Stimulated activated CD8-positive, alpha-beta memory T cell treated with anti-CD3 and anti-CD28 coated beads, Interleukin-4, amount 100 ng/mL, for 4 hours (primary cell): ENCODE measurements at places on chromosomes 2 and 18.

DNA sequence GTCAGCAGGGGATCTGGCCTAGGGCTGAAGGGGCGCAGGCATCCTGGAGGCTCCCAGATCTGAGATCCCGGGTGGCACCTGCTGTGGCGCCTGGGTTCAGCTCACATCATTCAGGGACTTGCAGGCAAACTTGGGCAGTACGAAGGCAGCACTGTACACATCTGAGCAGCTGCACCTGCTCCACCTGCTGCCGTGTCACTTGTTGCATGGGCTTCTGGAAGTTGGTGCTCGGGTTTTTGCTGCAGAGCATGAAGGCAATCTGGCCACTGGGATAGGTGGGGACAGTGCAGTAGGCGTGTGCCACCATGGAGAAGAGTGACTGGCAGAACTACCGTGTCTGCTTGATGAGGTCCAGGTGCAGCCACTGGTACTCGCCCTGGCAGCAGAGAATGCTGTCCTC is 48.6 kb downstream of the UGGT1 start:
- no peak for DNase-seq

DNA sequence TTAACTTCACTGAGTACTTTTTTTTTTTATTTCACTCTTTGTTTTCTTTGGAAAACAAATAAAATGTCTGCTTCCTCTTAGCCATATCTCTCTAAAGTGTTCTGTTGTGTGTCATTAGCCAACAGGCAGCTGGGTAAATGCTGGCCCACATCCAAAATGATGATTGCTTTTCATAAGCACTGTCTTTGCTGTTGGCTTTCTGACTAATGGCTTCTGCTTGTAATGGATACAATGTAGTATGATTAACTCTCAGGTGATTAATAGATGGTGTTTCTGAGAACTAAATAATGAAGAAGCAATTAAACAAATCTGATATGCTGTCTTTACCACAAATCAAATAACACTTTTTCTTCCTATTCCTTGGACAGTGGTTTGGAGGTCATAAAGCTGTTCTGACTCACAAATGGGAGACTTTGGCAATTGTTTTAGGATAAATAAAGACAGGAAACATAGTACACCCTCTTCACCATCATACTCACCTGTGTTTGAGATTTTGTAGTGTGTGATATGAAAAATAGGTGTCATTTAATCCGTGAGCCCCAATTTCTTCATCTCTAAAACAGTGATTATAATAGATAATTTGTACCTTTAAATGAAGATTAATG is 888.4 kb downstream of the TSN start:
- no peak for DNase-seq

- DNase-seq: no peak
Measured at GRCh38 chr2:217717646-217718045, 285.1 kb downstream of the TNS1 start.

- no peak for DNase-seq
Measured at GRCh38 chr2:190904640-190905261, 24.1 kb downstream of the GLS start.

DNA sequence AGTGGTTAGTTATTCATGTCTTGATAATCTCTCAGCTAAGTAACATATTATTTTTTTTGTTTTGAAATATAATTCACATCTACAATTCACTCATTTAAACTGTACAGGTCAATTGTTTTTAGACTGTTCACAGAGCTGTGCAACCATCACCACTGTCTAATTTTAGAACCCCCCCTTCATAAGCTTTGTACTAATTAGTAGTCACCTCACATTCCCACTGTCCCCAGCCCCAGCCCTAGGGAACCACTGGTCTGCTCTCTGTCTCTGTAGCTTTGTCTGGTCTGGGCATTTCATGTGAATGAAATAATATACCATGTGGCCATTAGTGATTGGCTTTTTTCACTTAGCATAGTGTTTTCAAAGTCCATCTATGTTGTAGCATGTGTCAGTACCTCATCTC is 55.3 kb downstream of the LCLAT1 start:
- DNase-seq: no peak

- DNase-seq: no peak
Measured at GRCh38 chr2:15869396-15869795, 71.0 kb upstream of the MYCN start.

DNA sequence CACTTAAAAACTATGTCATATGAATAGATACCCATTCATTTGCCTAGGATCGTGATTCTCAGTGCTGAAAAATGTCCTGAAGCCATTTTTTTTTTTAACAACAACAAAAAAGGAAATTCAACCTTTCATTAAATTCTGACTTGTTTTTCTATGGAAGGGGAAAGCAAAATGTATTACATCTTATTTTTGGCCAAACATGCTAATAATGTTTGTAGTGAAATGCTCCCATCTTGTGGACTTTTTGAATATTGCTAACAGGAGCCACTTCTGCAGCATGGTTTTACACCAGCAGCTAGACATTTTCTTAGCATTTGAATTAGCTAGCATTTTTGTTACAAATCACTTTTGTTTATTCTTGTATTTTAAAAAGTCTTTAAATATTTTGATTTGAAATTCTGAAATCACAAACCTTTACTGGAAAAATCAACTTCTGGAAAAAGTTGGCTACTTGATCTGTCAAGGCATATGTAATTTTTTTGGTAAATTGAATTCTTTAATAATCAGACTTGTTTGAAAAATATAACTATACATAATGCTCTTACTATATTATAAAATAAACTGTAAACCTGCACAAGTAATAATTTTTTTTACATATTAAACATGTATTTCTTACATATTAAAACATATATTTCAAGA is 75.8 kb downstream of the KIDINS220 start:
- DNase-seq: no peak

DNA sequence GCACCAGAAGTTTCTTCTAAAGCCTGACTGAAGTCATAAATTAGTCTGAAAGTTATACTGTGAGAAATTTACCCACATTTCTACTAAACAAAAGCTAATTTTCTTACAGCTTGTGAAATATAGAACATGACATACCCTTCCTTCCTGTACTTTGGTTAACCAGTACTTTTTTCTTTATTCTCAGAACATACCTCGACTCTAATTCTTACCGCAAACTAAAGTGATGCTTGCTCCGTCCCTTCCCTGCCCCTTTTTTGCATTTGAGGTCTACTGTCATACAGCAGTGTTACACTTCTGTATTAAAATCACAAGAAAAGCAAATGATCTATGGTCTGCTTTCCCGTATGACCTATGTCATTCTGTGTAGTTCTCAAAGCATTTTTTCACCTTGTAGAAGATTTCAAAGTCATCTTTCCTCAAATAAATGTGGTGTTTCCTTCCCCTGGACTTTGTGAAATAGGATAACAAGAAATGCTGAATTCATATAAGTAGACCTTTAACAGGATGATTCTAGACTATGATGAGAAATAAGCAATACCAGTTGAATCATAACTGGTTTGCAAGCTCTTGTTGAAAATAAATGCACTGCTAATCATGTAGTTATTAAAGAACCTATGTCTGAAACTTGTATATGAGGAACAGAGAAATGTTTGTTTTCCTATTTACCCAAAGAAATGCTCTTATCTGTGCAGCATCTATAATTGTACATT is 30.4 kb downstream of the CYTIP start:
- DNase-seq: no peak

- DNase-seq: no peak
Measured at GRCh38 chr2:239908744-239909143, 116.4 kb downstream of the NDUFA10 start.

- no peak for DNase-seq
Measured at GRCh38 chr18:9428862-9429661, 46.3 kb upstream of the RALBP1 start.

- no peak for DNase-seq
Measured at GRCh38 chr2:224807153-224807964, 91.2 kb upstream of the CCDC195 start.

- DNase-seq: no peak
Measured at GRCh38 chr18:31273812-31274527, 44.0 kb upstream of the DSG1 start.

- no peak for DNase-seq
Measured at GRCh38 chr2:131168538-131168937, 40.8 kb upstream of the POTEE start.

DNA sequence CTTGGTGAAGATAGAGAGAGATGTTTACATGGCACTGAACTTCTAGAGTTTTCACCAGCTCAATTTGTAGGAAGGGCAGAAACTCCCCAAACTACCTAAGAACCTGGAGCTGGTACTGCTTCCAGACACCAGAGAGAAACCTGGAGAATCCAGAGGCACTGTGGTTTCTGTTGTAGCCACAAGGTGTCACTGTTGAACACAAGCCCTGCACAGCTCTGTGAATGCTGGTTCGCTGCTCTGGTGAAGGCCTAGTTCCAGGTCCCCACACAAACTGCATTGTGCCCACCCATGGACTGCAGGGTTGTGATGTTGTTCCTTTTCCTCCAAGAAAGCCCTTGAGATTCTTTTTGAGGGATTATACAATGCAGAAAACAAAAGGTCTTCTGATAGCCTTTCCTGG is 150.5 kb upstream of the HS6ST1 start:
- DNase-seq: no peak

- no peak for DNase-seq
Measured at GRCh38 chr2:8564475-8564874, 117.4 kb upstream of the ID2 start.

DNA sequence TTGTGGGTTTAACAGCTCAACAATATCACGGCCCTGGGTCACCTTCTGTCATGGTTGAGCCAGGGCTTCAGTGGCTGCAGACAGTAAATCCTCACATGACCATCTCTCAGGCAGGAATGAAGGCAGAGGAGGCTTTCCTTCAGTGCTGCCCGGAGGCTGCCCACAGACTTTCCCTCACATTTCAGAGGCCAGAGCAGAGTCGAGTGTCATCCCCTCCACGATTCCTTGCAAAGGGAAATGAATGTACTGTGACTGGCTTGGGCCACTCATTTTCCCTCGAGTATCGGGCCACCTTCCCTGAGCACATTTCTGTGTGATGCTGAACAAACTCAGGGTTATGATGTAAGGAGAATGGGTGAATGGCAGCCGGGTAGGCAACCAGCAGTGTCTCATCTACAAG is 10.0 kb upstream of the REEP1 start:
- DNase-seq: no peak

GRCh38 chr2:2887772-2888387 is 489.7 kb downstream of the EIPR1 start:
- no peak for DNase-seq

- no peak for DNase-seq
Measured at GRCh38 chr2:9003366-9003615, 193 bp downstream of the MBOAT2 start.
